ENCODE measurements at places on chromosomes 6 and 20.

- DNase-seq: peak; percentile 33
These were observed 249.2 kb downstream of the CDC5L start for GRCh38 chr6:44636561-44637248.

GRCh38 chr6:111200350-111201243 is 113.3 kb downstream of the SLC16A10 start:
- DNase-seq: no peak

DNA sequence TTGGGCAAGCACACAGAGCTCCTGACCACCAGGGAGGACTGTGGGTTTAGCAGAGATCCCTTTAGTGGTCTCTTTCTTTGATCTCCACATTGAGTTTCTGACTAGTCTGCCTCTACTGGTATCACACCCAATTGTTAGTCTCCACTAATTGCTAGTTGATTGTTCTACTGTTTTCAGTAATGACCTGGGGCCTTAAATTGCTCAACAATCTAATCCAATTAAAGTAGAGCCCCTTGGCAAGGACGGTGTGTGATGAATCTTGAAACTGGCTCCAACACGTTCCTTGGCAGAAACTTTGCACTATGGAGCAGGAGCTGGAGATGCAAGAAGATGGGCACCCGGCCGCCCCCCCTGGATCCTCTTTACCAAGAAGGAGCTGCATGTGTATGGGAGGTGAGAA is 12.3 kb downstream of the FAM50B start:
- DNase-seq: no peak

- DNase-seq: no peak
These were observed 155.1 kb upstream of the MMS22L start for GRCh38 chr6:97438011-97438671.

- DNase-seq: peak; percentile 66
These were observed 1.6 kb upstream of the PTGIS start for GRCh38 chr20:49569411-49570115.

DNA sequence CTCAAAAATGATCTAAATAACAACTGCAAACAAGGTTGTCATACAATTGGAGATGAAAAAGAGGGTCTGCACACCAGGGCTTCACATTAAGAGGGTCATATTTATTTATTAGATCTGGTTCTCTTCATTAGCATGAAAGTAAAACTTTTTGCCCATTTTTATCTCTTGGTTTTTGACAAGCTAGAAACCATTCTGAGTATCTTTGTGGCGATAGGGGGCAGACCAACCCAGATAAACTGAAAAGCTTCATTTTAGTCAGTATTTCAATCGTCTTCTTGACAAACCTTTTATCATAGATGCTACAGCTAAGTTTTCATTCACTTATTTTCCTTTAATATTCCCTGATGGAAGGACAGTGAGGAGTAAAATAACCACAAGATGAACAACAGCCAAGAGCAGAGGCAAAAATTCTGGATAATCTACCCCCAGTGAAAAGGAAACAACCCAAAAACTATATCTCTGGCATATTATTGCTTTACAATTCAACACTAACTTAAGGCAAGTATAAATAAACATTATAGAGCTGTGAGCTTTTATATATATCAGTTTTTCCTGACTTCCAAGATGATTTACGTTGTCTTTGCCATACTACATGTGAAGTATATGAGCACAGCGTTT is 45.2 kb downstream of the THEMIS start:
- DNase-seq: peak; percentile 71

GRCh38 chr20:2005359-2005758 is 11.5 kb upstream of the PDYN start:
- peak; percentile 10 for DNase-seq

GRCh38 chr6:119594907-119595306 is 245.3 kb upstream of the MAN1A1 start:
- no peak for DNase-seq

DNA sequence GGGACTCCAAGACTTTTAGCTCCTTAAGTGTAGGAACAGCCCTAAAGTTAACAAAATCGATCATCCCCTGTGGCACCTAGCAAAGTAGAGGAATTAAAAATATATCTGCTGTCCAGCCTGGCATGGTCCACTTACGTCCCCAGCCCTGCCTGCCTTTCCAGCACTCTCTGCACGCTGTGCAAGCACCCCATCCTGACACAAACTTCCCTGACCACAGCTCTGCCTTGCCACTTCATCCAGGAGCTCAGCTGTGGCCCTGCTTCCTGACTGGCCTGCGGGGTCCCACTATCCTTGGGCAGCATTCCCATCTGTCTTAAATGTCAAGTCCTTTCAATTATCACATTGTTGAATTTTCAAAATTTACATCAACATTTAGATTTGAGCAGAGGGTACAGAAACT is 39.0 kb downstream of the BLOC1S5 start:
- no peak for DNase-seq

- DNase-seq: no peak
These were observed 14.4 kb upstream of the TFAP2B start for GRCh38 chr6:50804283-50804682.

GRCh38 chr6:88166493-88167351 is 575 bp upstream of the CNR1 start:
- peak; percentile 34 for DNase-seq

- DNase-seq: no peak
These were observed 7.0 kb upstream of the UBE2J1 start for GRCh38 chr6:89359561-89359960.

DNA sequence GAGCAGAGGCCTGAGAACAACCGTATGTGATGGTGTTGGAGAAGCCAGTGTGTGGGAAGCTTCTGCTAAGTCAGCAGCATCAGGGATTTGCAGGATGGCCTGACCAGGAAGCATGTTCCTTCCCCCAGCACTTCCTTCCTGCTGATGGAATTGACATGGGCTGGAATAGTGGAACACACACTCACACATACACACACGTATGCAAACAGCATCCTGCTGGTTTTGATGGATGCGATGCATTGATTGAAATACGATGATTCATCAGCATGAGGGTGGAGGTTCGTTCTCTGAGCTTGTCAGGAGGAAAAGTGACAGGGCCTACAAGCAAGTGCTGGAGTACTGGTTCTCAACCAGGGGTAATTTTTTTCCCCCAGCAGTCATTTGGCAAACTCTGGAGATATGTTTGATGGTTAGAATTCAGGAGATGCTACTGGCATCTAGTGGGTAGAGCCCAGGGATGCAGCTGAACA is 229.1 kb downstream of the NFATC2 start:
- no peak for DNase-seq

- DNase-seq: peak; percentile 57
These were observed 596.0 kb downstream of the COL12A1 start for GRCh38 chr6:74609871-74610270.

GRCh38 chr6:26556263-26557070 is 18.3 kb downstream of the HMGN4 start:
- peak; percentile 97 for DNase-seq

DNA sequence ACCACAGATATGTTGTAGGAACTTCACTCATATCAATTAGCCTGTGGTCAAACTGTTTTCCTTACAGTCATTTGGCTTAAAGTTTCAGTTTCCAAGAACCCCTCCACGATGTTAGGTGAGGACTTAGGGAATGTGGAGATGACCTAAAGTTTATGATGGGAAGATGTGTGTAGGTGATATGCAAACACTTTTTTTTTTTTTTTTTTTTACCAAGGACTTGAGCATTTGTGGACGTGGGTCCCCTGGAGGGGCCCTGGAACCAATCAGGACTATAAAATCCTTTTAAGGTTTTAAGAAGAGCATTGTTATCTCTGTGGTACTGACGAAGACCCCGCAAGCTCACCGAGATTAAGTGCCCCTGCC is 478 bp upstream of the MTHFD1L start:
- no peak for DNase-seq

DNA sequence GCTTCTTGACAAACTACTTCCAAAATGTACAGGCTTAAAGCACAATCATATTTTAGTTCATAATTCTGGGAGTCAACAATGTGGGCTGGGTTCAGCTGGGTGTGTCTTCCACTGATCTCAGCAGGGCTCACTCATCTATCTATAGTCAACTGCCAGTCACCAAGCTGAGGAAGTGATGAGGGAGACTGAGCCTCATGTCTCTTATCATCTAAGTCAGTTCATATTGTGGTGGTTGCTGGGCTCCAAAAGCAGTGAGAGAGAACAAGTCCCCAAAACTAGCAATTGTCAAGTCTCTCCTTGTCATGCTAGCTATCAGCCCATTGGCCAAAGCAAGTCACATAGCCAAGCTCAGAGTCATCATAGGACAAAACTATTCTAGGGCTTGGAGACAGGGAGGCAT is 465.9 kb upstream of the ARID1B start:
- no peak for DNase-seq

DNA sequence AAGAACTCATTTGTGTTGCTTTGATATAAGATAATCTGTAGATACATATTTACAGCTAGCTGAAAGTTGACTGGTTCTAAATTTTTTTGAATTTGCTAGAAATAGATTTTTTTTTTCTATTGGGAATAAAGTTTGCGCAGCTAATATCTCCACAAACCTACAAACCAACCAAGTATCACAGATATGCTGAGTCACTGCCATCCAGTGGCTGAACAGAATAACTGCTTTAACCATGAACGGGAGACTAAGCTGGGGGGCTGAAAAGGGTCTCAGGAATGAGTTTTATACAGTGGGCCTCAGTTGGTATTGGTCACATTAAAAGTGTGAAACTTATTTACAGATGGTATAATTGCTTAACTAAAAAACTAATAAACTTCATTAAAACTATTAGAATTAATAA is 326.7 kb upstream of the CNR1 start:
- peak; percentile 50 for DNase-seq

DNA sequence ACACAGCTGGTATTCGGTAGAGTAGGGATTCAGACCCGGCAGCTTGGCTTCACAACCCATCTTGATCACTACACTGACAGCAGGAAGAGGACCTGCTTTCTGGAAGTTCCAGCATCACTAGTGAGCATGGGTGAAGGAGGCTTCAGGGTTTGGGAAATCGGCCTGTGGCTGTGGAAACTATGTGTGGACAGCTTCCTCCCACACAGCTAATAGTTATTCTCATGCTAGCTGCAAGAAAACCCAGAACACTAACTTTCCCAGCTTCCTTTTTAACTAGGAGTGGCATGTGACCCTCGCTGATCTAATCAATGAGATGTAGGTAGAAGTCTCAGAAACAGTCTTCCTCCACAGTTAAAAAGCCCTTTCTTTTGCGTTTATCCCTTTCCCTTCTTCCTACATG is 36.3 kb upstream of the SIRPA start:
- peak; percentile 28 for DNase-seq

DNA sequence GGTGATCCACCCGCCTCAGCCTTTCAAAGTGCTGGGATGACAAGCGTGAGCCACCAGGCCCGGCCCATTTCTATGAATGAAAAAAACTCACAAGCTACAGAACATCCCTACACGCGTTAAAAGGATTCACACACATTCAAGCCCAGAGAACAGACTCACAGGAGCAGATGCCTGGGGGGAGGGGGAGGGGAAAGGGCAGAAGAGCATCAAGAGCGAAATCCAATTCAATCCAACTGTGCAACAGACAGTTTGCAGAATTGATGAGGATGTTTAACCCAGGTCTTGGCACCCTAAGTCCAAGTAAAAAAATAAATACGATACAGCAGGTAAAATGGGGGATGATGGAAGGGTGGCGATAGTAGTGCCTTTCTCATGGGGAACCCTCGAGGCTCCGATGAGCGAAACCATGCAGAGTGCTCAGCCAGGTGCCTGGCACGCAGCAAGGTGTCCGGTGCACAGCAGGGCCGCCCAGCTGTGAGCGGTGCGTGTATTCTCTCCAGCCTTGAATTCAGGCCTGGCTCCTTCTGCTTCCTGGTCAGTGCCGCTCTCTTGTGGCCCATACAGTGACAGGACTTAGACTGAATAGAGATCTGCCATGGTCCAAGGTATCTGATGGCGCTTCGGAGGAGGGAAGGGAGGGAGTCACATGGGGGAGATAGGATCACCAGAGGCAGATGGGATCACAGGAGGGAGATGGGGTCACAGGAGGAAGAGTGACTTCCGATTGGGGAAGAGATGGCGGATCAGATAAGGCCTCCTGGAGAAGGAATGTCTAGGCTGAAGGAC is 35.4 kb upstream of the ANGPT4 start:
- no peak for DNase-seq

- DNase-seq: no peak
These were observed 51.6 kb downstream of the ZHX3 start for GRCh38 chr20:41265938-41266337.

GRCh38 chr6:111462770-111463391 is 20.1 kb downstream of the REV3L start:
- DNase-seq: peak; percentile 69

GRCh38 chr6:142884214-142885035 is 60.6 kb downstream of the HIVEP2 start:
- DNase-seq: peak; percentile 25

DNA sequence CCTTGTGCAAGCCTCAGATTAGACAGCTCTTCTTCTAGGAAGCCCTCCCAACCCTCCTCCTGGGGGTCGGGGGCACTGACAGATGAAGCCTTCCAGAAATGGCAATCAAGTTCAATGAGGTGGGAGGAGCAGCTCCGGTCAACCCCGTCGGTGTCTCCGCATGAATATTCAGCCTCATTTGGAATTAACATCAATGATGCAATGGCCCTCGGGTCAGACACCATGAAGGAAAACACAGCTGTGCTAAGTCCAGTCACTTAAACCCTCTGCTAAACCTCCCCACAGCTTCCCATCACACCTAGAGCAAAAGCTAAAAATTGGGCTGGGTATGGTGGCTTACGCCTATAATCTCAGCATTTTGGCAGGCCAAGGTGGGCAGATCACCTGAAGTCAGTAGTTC is 36.5 kb downstream of the ZNF217 start:
- DNase-seq: no peak

GRCh38 chr6:135162678-135163439 is 18.2 kb upstream of the MYB start:
- peak; percentile 63 for DNase-seq

- no peak for DNase-seq
These were observed at the start of gene DACT2 for GRCh38 chr6:168319279-168320111. Gene DACT2, minus strand, starts transcription at chr6:168319777. Its CDS starts 144 bp downstream, at chr6:168319633.

DNA sequence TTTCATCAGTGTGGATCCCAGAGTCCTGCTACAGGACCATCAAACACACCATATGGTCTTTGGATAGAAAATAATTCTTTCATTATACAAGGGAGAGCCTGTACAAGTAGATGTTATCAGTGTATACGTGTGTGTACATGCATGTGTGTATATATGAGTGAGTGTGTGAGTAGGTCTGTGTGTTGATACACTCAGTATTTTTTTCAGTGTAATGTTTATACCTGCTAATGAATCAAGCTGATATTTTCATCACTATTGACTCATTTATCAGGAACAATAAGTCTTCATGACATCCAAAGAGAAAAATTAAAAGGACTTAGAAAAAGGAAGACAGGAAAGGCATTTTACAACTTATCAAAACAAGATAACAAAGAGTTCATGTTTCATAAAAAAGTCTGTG is 66.5 kb downstream of the EPM2A start:
- no peak for DNase-seq

GRCh38 chr6:19369785-19370184 is 467.4 kb upstream of the ID4 start:
- no peak for DNase-seq

Data from cardiac fibroblast (primary cell).